Mesothelial cell of epicardium (in vitro differentiated cells): ENCODE measurements at places on chromosomes 7 and 10.

DNA sequence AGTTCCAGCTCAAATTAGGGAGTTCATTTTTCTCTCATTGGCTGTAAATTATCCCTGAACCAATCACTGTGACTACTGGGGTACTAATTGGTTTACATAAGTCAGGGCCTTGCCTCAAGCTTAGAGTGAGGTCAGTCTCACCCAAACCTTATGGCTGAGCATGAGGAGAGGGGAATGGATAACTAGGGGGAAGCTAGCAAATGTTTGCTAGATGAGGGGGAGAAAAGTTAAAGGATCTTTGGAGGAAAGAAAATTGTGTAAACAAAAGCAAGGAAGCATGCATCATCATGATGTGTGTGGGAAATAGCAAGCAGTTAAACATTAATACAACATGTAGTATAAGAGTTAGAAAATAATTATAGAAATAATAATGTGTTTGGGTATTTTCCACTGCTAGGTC lies 121.9 kb downstream of the BBS9 start:
- no peak for DNase-seq

- no peak for DNase-seq
Observed at GRCh38 chr10:78348411-78349164, 314.9 kb downstream of the RPS24 start.

DNA sequence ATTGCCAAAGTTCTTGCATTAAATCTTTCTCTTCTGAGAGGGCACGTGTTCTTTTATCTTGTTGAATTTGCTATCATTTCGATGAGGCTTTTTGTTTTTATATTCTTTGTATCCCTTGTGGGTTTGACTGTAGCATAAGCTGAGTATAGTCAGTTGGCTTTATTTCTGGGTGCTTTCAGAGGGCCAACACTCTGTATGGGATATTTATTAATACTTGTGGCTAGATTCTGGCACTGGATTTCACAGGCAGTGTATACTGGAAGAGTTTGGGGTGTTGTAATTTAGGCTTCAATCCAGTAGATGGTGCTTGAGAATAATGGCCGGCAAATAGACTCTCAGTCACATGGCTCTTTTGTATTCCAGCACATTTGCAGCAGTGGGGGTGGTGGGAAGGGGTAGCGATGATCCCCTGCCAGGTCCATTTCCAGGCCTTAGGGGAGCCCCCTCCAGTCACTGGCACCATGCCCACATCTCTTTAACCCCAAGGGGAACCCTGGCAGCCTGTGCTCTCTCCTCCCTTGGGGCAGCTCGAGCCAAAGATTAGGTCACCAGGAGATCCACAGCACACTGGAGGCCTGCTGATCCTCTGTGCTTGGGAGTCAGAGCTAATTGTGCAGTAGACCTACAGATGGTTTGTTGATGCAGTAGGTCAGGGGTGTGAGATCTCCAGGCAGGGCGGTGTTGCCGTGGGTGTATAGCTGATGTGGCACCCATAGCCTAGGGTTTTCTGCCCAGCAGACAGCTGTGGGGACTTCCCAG lies 81.8 kb downstream of the PTPN20 start:
- no peak for DNase-seq

GRCh38 chr10:127715782-127716378 lies 21.1 kb upstream of the FOXI2 start:
- DNase-seq, result no peak

DNA sequence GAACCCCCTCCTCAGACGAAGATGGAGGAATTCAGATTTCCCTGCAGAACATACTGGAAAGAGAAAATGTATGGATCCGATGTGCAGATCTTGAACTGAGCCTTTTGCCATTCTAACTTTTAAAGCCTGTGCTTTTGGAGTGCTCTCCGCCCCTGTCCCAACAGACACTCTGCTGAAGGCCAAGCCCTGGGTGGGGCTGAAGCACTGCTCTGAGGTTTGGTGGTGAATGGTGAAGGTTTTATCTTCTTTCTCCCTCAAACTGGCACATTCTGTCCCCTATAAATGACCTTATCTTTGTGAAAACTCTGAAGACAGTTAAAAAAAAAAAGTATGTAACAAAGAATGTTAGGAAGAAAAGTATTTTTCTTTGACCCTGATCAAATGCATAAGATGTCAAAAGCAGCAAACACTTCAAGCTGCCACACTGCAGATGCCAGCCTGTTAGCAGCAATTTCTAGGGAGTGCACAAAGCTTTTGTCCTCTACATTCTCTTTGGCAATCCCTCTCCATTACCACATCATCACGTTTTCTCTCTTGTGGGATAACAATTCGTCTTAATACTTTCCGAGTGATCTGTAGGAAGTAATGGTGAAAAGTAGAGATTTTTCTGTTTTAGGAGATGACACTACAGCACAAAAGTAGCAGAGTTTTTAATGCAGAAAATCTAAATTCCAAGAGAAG lies 137.3 kb upstream of the CCDC6 start:
- no peak for DNase-seq

DNA sequence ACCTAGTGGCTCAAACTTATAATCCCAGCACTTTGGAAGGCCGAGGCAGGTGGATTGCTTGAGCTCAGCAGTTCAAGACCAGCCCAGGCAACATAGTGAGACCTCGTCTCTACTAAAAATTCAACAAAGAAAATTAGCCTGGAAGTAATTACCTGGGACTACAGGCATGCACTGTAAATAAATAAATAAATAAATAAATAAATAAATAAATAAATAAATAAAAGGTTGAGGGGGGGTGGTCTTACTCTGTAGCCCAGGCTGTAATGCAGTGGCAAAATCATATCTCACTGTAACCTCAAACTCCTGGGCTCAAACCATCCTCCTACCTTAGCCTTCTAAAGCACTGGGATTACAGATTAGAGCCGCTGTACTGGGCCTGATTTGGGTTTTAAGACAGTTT lies 50.5 kb downstream of the RALA start:
- no peak for DNase-seq

GRCh38 chr10:11532306-11532705 lies 79.1 kb downstream of the USP6NL start:
- DNase-seq, result no peak

GRCh38 chr7:17957871-17958270 lies 17.6 kb upstream of the SNX13 start:
- no peak for DNase-seq

DNA sequence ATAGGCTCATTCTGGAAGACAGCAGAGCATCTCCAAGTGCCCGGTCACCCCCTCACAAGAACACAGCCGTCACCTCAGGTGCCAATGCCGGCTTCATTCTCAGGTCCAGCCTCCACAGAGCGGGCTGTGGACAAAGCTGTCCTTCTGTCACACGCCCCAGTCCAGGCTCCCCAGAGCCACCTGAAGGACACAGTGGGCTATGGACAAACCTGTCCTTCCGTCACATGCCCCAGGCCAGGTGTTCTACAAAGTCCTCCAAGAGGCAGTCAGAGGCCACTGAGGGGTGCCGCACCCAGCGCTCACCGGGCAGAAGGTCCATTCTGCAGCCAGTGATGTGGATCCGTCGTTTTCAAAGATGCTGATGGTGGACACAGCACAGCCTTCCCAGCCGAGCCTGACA lies 173.2 kb upstream of the PPP2R2D start:
- no peak for DNase-seq

DNA sequence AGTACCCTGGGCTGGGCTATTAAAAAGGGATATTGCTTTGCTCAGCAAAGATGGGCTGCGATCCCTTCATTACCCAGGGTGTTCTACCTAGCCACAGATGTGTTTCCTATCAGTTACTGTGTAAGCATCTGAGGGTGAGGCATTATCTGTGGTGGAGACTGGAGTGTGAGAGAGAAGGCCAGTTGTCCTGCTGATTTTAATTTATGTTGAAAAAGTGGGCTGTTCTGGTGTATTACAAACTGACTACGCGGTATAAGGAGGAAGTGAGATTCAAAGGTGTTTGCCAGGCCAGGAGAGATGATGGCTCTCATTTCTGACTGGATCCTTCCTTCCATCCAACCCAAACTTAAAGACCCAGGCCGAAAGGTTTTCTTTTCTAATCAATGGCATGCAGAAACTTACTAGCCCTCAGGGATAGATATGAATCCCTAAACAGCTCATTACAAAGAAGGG lies 7.6 kb downstream of the TCF7L2 start:
- DNase-seq, result no peak

DNA sequence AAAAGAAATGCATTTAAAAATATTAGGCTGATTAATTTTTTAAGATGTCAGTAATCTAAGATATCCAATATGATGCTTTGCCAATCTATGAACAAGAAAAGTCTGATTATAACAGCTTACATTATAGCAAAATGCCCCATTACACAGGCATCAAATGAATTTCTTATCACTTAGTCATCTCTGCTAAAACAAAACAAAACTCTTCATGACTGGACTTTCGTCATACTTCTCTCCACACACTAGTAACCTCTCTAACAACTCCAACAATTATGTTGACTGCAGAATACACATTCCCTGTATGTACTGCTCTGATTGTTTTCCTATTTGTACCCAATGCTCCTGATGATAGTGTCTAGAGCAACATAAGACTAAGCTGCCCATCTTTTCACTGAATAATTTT lies 3.8 kb upstream of the MKI67 start:
- no peak for DNase-seq

DNA sequence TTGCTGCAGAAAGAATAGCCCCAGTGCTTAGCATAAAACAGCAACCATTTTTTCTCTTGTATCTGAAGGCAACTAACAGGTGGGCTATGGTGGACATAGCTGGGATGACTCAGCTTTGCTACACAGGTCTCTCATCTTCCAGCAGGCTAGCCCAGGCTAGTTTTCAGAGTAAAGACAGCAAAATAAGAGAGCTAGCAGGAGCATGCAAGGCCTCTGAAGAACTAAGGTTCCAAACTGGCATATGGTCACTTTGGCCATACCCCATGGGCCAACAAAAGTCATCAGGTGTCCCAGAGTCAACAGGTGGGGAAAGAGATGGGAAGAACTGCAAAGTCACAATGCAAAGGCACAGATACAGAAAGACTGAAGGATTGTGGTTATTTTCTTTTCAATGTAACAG lies 571.6 kb upstream of the MGMT start:
- DNase-seq, result no peak
